ENCODE measurements at places on chromosomes 3 and 15.

DNA sequence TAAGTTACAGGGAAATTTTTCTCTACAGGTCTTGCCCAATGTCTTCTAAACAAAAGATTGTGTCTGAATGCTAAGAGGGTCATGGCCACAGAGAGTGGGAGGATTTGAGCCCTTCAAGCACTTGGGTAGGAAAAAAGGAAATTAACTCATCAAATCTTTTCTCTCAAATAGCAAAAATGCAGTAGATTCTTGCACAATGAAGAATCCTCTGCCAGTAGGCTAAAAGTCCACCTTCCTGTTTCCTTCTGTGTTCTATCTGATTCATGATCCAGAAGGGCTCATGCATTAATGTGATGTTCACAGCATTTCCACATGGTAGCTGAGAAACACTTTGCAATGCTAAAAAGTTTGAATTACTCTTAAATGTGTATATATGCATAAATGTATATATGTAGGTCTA lies 177.1 kb downstream of the CD47 start:
- DNase-seq: no peak

- peak; percentile 75 for DNase-seq
These were observed 12.1 kb upstream of the RTP2 start for GRCh38 chr3:187714404-187714979.

- no peak for DNase-seq
These were observed 20.7 kb upstream of the DOCK3 start for GRCh38 chr3:50653937-50654595.

- DNase-seq: no peak
These were observed 470.3 kb upstream of the FRG2C start for GRCh38 chr3:75193797-75194196.

GRCh38 chr3:113234028-113234427 lies 22.7 kb downstream of the BOC start:
- DNase-seq: no peak

DNA sequence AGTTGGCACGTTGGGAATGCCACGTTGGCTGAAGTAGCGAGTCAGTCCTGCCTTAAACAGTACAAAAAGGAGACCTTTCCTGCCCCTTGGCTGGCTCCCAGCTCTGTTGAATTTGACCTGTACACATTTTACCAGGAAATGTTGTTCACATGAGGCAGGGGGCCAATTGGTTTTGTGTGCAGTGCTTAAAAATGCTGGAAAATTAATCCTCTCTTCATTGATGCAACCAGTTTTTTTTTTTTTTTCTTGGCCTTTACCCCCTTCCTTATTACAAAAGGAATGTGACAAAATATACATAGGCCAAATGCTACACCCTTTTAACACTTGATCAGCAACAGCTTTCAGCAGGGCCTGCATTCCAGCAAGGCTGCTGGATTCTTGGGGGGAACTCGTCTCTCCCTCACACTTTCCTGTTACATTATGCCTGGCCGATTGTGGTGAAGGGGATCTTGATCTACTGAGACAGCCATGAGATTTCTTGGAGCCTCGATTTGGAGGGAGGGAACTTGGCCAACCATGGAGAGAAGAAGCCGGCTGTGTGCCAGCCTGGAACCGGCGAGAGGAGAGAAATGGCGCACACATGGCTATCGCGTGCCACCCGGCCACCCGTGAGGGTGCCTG lies 93.1 kb downstream of the DNASE1L3 start:
- DNase-seq: no peak

GRCh38 chr3:16130066-16130465 lies 44.4 kb upstream of the GALNT15 start:
- no peak for DNase-seq

- DNase-seq: no peak
These were observed 4.8 kb downstream of the MYL3 start for GRCh38 chr3:46858456-46858855.

- peak; percentile 75 for DNase-seq
These were observed 1.5 kb downstream of the ITPKA start for GRCh38 chr15:41494922-41495735.

- DNase-seq: no peak
These were observed 20.8 kb downstream of the CIAO2A start for GRCh38 chr15:64072812-64073211.

- no peak for DNase-seq
These were observed 337.2 kb downstream of the SATB1 start for GRCh38 chr3:18087988-18088387.

DNA sequence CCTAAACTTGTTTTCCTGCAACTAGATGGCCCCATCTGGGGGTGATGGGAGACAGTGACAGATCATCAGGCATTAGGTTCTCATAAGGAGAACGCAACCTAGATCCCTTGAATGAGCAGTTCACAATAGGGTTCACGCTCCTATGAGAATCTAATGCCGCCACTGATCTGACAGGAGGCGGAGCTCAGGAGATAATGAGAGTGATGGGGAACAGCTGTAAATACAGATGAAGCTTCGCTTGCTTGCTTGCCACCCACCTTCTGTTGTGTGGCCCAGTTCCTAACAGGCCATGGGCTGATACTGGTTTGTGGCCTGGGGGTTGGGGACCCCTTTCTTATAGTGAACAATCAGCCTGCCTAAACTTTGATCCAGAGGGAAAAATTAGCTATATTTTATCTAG lies 15.2 kb upstream of the C3orf49 start:
- no peak for DNase-seq

GRCh38 chr3:187989575-187990153 lies 164.3 kb upstream of the LPP start:
- no peak for DNase-seq

DNA sequence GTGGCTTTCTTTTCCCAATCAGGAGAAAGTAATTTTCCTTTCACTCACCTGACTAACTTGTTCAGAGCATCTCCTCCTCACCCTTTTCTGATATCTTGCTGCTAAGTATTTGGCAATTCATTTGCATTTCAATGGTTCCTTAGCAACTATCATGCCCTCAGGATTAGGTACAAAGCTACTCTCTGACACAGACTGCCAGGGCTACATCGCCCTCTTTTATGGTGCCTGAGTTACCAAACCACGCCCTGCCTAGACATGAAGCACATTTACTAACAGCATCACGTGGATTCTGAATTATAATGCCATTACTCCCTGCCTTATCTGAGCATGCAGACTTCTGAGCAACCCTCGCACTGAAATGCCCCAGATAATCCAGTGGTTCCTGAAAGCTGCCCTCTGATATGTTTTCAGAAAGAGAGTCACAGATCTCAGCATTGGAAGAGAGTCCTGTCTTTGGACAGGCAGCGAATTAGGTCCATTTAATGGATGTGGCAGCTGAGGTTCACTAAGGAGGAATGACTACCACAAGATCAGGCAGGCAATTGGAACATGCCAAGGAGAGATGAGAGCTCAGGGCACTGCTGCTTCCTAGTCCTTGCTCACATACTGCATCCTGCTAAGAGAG lies 14.5 kb downstream of the EPHB1 start:
- no peak for DNase-seq

DNA sequence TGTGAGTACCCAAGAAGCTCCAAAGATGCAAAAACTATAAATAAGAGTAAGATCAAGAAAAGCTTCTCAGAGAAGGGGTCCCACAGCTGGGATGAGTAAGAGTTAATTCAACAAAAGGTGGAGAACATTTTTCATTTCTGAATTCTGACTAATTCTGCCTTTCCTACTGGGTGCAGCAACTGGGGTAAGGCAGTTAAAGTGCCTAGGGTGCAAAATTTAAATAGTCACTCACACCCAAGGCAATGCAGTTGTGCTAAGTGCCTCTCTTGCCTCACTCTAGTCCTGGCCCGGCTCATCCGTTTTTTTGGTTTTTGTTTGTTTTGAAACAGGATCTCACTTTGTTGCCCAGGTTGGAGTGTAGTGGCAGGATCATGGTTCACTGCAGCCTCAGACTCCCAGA lies 240.2 kb downstream of the TP63 start:
- DNase-seq: no peak

DNA sequence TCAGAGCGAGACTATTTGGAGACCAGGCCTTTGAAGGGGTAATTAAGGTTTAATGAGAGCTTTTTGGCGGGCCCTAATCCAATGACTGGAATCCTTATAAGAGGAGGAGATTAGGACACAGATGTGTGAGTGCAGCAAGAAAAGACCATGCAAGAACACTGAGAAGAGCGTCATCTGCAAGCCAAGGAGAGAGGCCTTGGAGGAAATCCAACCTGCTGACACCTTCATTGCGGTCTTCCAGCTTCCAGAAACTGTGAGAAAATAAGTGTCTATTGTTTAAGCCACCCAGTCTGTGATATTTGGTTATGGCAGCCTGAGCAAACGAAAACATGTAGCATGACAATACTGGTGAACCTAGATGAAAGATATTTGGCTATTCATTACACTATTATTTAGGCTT lies 23.0 kb upstream of the MUSTN1 start:
- DNase-seq: no peak

- no peak for DNase-seq
These were observed 26.3 kb upstream of the TFRC start for GRCh38 chr3:196108075-196108743.

DNA sequence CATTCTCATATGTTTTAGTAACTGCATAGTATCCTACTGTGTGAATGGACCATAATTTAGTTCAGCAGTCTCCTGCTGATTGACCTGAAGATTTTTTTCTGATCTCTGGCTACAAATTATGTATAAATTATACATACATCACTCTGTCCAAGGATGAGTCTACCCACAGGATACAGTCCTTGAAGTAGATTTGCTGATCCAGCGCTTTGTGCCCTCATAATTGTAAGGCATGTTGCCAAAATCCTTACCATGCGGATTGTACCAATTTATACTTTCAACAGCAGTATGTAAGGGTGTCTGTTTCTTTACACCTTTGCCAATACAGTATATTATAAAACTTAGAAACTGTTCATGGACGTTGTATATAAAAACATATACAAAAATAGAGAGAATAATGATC lies 46.5 kb downstream of the ACAA1 start:
- no peak for DNase-seq

GRCh38 chr3:168093229-168093628 lies 2.5 kb downstream of the GOLIM4 start:
- no peak for DNase-seq

DNA sequence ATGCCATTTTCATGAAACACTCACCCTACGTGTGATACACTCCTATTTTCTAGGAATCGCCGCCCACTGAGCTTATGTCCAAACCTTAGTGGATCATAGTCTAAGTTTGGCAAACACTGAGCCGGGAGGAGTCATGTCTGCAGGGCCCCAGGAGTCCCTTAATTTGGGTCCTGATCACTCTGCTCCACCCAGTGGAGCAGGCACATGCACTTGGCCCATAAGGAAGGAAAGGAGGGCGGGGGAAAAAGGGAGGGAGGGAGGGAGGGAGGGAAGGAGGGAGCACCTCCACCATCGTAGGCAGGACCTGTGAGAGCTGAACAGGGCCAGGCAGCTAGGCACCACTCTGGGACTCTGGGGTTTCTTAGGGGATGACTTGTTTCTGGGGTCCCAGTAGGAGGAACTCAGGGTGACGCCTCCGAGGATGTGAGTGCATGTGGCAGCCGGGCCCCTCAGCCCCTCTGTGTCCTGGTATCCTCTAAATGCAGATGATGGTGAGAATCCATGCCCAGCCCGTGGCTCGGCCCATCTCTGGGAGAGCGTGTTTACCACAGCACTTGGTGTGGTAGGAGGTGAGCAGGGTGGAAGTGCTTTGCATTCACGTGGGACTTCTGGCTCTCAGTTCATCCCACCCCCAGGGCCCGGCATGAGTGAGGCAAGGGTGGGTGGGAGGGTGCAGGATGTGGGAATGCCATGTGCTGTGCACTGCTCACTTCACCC lies 109.4 kb downstream of the KLF13 start:
- DNase-seq: no peak

DNA sequence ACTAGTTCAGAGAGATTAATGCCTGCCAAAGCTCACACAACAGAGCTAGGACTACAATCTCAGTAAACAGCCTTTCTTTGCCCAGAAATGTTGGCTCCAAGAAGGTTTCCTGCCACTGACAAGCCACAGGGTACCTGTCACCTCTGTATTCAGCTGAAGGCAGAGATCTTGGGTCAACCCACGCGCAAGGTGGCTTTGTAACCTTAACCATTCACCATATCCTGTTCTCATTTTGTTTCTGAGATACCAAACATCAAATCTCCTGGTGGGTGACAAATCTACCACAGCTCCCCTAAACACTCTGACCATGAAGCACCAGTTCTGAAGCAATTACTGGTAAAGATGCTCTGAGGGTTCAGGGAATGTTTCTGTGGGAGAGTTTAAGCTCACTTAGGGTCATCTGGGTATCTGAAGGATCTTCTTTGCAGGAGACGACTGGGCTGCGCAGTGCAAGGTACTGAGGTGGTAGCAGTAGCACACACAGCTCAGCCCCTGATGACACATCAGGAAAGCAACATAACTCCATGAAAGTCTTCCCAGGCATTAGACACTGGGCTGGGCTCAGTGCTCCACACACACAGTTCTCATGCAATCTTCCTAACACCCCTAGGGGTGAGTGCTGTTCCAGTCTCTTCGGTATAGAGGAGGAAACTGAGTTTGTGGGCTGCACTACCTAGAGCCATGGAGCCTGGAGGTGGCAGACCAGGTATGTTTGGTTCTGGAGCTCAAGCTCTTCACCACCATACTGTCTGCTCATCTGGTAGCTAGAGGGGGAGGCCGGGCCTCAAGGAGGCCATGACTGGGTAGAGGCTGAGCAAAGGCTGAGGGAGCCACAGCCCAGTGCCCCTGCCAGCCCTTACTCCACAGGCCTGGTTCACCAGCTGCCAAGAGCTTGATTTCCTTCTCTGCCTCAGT lies 7.7 kb downstream of the CXCR6 start:
- DNase-seq: no peak

GRCh38 chr3:76527773-76528172 lies 512.1 kb upstream of the ROBO2 start:
- no peak for DNase-seq

DNA sequence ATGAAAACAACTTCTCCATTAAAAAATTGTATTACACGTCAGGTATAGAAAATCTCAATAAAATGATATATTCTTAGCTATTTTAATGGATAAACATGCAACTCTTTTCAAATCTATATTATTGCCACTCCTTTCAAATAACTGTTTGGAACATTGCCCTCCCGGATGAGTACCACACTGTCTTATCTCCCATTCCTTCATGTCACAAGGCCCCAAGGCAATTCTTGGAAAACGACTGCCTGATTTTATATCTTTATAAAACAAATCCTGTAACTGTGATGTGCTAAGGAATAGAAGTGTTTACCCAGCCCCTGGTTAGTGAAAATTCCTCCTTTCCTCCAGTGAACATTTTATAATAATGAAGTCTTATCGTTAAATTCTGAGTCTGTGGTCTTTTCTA lies 6.2 kb upstream of the ZNF619 start:
- no peak for DNase-seq

All from GM20000 (cell line).